ENCODE measurements at places on chromosomes 16 and 17.

DNA sequence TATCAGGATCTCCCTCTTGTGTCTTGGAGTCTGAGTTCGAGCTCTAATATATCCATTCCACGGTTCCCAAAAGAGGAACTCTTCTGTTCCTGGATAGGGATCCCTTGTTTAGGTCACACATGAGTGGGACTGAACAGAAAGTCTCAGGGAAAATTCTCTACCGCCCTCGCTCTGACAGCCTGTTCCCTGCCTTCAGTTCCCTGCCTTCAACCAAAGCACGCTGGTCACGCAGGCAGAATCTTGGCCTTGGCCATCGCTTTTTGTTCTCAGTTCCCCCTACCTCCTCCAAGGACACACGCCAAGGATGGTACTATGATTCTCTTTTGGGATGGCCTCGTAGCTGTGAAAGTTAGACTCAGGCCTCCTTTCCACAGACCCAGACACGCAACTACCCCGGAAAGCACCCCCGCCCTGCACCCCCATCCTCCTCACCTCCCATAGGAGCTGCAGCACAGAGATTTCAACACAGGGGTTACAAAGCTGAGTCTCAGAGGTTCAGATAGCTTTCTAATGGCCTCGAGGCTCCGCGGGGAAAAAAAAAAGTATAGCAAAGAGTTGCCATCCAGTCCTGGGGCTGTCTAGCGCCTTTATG, 1.5 kb upstream of the SHISA6 start:
- no peak for DNase-seq

GRCh38 chr17:55728833-55729232, 6.2 kb upstream of the TMEM100 start:
- no peak for DNase-seq

- no peak for DNase-seq
Observed at GRCh38 chr17:45719335-45720071, 64.6 kb upstream of the CRHR1 start.

GRCh38 chr17:413016-413350, 60.4 kb upstream of the RPH3AL start:
- no peak for DNase-seq

DNA sequence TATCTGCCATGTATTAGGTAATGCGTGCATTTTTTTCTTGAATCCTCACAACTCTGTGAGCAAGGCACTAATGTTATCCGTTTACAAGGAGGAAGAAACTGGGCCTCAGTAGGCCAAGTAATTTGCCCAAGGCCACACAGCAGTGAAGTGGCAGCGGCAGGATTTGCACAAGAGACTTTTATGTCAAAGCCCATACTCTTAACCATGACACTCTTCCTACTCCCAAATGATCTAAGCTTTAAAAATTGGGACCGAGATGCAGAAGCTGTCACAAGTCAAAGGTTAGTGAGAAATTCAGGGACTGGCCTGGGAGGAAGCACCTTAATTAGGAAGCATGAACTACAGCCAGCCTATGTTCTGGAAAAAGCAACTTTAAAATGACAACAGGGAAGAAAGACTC, 10.7 kb downstream of the MAP3K14 start:
- DNase-seq, result no peak

DNA sequence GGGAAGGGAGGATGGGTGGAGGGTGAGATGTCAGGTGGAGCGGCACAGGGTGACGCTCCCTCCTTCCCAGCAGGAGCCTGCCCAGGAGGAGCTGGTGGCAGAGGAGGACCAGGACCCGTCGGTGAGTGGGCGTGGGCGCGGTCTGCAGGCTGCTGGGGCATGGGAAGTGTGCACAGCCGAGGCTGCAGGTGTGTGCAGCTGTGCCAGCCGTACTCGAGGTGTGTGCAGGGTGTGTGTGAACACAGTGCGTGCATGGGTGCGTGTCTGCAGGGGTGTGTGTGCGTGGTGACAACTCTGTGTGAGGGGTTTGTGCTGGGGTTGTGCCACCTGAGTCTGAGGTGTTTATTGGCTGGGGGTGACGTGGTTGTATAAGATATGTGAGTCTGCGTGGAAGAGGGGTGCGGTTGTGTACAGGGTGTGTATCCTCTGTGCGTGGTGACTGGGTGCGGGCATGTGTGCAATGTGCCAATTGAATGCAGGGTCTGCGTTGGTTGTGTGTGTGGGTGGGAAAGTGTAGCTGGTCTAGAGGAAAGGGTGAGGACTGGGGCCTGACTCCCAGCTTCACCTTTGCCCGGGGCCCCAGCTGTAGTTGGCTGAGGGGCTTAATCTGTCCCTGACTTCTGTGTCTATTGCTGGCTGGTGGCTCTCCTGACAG, 670 bp downstream of the TNFSF12 start:
- DNase-seq, result no peak

- peak; percentile 4 for DNase-seq
Observed at GRCh38 chr16:73047536-73048291, at the start of gene ZFHX3. Gene ZFHX3 (minus strand): TSS chr16:73048128. CDS start chr16:72960145, 87,983 bp downstream.
